ENCODE measurements at places on chromosomes 1 and 21.

DNA sequence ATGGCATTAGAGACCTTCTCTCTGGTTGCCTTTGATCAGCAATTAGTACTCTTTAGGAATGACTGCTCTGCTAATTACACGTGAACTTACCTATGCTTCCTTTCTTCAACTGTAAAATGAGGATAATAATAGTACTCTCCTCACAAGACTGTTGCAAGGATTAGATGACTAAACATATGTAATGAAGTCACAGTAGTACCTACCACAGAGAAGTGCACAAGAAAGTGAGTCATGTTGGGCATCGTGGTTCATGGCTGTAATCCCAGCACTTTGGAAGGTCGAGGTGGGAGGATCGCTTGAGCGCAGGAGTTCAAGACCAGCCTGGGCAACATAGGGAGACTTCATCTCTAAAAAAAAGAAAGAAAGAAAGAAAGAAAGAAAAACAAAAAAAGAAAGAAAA is 68.1 kb upstream of the AK4 start:
- no peak for DNase-seq

GRCh38 chr1:15485636-15486035 is 9.7 kb downstream of the CELA2B start:
- DNase-seq: no peak

- DNase-seq: no peak
Observed at GRCh38 chr1:64046243-64046642, 157.2 kb upstream of the UBE2U start.

DNA sequence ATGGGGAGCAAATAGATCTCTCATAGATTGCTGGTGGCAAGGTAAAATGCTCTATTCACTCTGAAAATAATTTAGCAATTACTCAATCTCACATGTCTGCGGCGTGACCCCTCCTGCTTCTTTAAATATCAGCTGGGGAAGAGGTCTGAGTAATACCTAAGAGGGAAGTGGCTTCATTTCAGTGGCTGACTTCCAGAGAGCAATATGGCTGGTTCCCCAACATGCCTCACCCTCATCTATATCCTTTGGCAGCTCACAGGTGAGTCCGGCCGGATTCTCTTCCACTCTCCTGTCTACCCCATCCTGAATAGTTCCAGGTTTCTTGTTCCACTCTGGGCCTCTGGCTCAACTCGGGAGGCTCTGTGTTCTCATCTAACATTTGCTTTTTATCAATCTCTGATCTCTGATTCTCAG is at the start of gene SLAMF7:
Gene SLAMF7 (plus strand): TSS at position 150 of the 414 bp plus-strand sequence. CDS start 55 bp downstream, at position 205.
- DNase-seq: no peak

- no peak for DNase-seq
Observed at GRCh38 chr1:167427848-167428247, 90.5 kb downstream of the CD247 start.

GRCh38 chr1:80250573-80251168 is 1244.1 kb upstream of the ADGRL4 start:
- DNase-seq: no peak

GRCh38 chr1:100622037-100622436 is 84.1 kb downstream of the GPR88 start:
- DNase-seq: no peak

DNA sequence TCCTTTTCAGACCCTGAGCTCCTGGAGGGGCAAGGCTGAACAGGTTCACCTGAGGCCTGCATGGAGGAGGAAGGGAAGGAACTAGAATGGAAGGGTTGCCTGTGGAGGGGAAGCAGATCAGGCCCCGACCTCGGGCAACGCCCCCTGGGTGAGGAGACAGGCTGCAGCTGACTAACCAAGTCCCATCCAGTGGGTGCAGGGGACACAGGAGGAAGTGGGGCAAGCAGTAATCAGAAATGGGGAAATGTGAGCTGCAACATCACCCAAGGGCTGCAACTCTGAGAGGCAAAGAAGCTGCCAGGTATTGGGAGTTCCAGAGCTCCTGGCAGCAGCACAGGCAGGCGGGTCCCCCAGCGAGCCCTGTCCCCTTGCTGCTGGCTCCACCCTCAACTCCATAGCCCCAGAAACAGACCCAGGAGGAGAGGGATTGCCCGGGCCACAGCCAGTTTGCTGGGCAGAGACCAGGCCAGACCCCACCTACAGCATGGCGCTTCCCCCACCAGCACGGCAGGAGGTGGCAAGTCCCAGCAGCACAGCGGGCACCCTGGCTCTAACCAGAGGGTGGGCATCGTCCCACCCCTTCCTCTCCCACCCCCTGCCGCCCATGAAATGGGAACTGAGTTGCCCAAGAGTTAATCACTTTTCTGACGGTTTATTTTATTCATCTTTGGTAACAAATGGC is 38.5 kb downstream of the MRPL37 start:
- DNase-seq: no peak

DNA sequence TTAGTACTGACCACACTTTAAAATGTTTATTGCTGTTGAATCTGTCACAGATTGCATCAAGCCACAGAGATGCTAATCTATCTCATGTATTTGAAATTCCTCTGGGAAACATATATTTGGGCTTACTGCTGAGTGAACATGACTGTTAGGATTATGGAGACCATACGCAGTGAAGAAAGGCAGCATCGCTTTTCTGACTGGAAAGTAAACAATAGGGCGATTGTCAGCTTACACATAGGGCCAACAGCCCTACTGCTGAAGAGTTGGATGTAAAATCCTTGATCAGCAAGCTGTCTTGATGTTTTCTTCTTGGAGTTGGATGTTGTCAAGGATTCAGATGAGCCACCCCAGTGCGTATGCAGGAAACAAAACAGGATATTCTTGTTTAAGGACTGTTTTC is 368.7 kb upstream of the ADGRL2 start:
- DNase-seq: no peak

- no peak for DNase-seq
Observed at GRCh38 chr1:209720826-209721225, 16.2 kb downstream of the HSD11B1 start.

- DNase-seq: no peak
Observed at GRCh38 chr1:167638064-167638463, 8.0 kb downstream of the RCSD1 start.

DNA sequence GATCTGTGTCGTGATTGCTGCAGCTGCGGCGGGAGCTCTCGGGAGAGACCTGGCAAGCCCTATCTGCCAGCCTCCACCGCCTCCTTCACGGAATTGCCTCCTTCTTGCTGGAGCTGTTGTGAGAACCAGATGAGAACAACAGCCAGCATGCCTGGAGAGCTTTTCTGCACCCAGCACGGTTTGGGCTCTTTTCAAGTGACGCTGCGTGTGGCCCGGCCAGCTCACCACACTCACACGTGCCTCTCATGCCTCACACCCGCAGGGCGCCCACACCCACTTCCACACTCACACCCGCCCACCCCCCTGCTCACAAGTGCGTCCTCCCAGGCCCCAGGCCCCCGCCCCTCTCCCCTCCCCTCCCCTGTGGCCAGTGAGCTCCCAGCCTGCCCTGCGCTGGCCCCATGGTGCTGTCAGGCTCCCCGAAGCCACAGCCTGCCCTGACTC is 135.7 kb upstream of the RUNX3 start:
- DNase-seq: no peak

- DNase-seq: no peak
Observed at GRCh38 chr1:192053531-192053971, 104.7 kb upstream of the RGS18 start.

DNA sequence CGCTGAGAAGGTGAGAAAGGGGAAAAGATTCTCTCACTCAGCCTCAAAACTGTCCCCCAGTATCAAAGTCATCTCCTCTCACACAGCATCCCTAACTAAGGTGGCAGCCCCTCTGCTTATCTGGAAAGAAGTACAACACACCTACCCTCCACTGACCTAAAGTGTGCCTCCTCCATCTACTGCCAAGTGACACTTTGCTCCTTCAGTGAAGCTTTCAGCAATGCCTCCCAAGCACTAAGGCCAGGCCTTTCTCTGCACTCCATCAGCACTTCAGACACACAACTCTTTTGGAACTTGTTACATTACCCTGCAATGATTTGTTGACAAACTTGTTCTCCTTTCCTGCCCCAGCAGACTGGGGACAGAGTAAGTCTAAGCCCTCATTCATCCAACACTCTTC is 1.4 kb downstream of the SH3BP5L start:
- no peak for DNase-seq

GRCh38 chr1:32877211-32878110 is 6.7 kb upstream of the FNDC5 start:
- DNase-seq: peak; percentile 90

DNA sequence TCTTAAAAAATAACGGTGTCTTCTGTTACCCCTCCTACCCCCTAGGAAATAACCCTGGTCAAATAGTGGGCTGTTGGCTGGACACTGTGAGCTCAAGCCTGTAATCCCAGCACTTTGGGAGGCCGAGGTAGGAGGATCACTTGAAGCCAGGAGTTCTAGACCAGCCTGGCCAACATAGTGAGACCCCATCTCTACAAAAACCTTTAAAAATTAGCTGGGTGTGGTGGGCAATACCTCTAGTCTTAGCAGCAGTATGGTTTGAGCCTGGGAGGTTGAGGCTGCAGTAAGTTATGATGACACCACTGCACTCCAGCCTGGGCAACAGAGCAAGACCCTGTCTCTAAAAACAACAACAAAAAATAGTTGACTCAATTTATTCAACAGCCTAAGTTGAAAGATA is 453.7 kb downstream of the SIPA1L2 start:
- DNase-seq: no peak

GRCh38 chr1:165844114-165844798 is 16.8 kb downstream of the UCK2 start:
- DNase-seq: peak; percentile 17
